NCI-H524 (cell line): ENCODE measurements at places on chromosomes 6 and 20.

GRCh38 chr6:85795945-85796344 lies 153.3 kb upstream of the SYNCRIP start:
- DNase-seq: peak; percentile 94

- peak; percentile 36 for DNase-seq
These were observed 42.9 kb downstream of the UQCC1 start for GRCh38 chr20:35368666-35369423.

DNA sequence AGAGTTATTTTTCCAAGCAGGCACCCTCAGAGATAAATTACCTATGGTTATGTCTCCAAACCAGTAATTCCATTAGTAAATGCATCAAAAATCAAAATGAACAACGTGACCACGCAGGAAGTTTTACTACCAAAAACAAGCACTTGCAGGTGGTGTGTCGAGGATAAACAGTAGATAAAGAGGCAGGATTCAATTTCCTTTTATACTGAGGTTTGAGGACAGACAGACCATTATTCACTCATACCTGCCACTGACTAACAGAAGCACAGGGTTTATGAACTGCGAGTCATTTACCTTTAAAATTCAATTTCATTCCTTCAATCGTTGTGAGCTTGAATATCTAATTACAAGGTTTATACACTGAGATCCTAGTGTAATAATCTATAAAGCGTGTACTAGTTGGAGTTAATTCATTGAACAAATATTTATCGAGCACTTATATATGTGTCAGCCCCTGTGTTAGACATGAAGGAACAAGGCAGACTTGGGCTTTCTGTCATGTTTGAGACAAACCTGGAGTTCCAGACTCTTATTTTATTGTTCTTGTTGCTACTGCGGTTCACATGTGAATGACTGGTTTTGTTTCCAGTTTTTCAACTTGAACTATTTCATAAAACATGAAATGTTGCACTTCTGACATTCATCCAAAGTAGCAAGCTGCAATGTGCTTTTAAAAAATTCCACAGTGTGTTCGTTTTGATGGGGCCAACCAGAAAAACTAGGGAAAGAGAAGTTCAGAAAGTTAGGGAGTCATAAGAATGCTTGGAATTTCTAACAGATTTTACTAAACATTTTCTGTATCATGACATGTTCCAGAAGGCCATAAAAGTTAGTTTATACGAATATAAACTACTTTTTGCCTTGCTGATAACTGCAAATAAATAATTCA lies 205.6 kb downstream of the UST start:
- DNase-seq: no peak

DNA sequence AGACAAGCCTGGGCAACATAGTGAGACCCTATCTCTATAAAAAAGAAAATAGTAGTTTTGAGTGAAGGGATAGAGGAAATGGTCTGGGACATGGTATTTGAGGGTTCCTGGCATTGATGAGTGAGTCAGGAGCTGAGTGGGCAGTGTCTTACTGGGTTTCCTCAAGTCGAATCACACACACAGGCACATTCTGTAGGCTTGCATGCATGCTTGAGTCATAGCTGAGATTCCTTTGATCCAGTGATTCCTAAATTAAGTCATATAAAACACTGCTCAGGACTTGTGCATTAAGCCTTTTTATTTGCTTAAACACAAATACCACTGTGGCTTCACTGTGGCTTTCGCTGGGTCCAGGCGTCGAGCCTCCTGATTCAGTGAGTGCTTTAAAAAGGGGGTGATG lies 71.8 kb upstream of the TMEM181 start:
- no peak for DNase-seq

DNA sequence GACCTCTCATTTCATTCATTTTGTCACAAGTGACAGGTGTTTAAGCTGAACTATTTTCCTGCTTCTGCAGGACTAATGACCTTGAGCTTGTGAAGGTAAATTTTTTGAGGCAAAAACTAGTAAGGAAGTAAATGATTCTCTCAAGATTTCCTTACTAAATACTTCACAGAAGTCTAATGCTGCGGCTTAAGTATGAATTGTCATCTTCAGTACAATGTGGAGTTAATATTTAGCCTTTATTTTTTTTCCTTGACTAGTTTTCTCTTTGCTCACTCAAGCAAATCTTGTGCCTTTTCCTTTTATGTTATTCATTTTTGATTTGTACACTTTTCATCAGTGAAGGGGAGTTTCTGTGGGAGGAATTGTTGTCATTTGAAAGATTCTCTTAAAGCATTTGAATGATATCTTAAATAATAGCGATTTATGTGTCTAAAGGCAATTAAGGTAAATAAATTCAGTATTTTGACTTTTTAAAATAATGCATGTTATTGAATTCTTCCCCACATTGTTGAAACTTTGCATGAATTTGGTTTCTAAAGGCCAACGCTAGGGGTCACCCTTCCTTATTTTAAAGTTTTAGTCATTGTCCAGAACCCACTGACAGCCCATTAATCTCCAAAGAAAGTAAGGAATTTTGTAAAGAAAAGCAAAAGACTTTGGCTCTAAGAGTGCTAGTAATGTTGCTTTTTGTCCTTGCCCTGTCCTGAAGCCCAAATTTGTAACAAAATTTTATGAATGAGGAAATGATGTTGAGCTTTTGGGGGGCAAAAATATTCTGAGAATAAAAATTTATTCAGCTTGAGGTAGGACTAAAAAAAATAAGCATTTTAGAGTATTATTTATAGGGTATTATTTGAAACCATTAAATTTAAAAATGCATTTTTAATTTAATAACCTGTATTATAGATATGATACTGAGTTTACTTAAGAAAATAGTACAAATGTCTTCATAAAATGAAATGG lies 157.4 kb upstream of the LAMA2 start:
- DNase-seq: peak; percentile 45

DNA sequence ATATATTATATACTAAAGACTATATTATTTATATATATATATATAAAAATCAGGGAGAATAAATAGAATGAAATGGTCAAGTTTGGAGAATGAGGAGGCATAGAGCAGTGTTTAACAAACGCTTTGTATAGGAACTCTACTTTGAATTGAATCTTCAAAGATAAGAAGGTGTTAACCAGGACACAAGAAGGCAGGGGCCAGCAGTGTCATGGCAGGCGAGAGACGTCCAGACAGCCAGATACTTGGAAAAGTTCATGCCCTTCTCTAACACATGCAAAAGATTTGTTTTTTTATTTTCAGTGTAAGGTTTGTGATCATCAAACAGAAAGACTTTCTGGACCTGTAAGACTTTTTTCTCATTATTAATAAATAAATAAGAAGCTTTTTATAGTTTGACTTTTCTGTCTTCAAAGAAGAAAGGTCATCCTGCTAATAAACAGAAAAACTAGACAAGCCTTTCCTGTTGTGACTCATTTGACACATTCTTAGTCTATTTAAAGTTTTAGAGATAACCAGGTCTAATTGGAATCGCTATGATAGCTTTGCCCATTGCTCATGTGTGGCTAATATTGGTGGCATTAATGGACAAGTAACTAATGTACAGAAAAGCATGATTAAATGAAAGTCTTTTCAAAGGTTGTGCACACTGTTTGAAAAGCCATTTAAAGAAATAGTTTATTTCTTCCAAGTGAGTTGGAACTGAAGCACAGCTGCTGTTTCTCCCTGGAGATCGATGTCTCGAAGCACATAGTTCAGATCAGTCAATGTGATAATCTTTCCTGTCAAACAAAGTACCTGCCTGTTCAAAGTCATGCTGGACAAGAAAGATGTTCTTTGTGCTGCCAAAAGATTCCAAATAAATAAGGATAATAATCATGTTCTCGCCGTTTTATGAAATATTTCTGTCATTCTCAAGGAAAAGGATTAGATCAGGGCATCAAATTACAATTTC lies 420.4 kb upstream of the OPRM1 start:
- DNase-seq: no peak

GRCh38 chr6:161137320-161137719 lies 136.5 kb downstream of the AGPAT4 start:
- DNase-seq: no peak

DNA sequence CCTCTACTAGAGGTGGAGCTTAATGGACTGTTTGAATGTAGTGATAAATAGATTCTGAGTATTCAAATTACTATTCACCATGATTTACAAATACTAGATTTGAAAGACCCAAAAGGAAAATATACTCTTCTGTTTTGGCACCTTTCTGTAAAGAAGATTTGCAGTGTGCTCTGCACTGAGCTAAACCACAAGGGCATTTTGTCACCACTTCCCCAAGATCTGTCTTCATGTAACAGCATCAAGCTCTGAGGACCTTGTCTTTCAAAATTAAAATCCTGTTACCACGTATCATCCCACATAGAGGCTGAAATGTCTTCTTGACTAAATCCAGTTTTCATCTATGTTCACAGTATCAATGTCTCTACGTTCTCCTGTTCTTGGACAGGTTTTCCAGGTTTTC lies 3.3 kb upstream of the PGK2 start:
- DNase-seq: no peak

- no peak for DNase-seq
These were observed 9.4 kb upstream of the GATA5 start for GRCh38 chr20:62485062-62485700.

DNA sequence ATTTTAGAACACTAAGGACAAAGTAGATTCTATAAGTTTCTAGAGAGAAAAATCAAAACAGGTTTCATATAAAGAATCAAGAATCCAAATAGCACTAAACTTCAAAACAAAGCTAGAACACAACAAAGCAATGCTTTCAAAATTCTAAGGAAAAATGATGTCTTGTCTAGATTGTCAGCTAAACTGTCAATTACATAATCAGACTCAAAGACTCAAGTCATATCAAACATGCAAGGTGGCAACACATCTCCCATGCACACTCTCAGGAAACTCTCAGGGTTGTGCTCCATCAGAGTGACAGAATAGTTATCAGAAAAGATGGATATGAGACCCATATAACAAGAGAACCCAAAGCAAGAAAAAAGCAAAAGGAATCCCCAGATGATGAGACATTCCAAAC lies 23.9 kb downstream of the HACE1 start:
- no peak for DNase-seq

GRCh38 chr6:29633534-29633905 lies 537 bp upstream of the GABBR1 start:
- peak; percentile 68 for DNase-seq

GRCh38 chr20:56350842-56351241 lies 7.9 kb upstream of the FAM210B start:
- DNase-seq: no peak

- DNase-seq: no peak
These were observed 105.0 kb downstream of the MRPL14 start for GRCh38 chr6:44022296-44022661.

- DNase-seq: no peak
These were observed 35.2 kb downstream of the XRN2 start for GRCh38 chr20:21338291-21338690.

DNA sequence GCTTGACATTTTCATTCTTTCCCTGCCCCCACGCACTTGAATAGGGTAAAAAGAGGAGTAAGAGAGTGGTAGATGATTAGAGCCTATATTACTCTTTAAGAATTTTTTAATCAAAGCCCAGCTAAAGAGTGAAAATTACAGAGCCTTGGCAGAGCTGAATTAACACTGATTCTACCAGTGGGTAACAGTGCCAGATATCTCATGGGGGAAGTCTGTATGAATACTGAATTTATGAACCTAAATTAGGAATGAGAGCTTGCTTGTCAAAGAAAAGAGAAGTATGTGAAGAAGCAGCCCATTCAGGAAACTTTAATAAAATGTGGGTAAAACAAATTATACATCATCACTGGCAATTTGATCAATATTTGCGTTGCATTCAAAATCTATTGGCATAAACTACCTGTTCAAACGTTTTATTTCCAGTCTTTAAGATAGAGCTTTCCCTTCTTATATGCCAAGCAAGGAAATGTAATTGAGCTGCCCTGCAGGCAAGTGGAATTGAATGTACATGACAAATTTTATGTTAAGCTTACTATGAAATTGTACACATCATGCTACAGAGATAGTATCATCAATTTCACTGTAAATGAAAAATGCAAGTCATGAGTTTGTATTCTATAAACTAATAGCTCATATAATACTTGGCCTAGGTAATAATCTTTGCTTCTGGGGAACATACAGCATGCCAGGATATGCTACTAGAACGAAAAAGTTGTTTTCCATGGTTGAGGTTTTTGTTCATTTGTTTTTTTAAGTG lies 14.5 kb downstream of the SOBP start:
- no peak for DNase-seq

DNA sequence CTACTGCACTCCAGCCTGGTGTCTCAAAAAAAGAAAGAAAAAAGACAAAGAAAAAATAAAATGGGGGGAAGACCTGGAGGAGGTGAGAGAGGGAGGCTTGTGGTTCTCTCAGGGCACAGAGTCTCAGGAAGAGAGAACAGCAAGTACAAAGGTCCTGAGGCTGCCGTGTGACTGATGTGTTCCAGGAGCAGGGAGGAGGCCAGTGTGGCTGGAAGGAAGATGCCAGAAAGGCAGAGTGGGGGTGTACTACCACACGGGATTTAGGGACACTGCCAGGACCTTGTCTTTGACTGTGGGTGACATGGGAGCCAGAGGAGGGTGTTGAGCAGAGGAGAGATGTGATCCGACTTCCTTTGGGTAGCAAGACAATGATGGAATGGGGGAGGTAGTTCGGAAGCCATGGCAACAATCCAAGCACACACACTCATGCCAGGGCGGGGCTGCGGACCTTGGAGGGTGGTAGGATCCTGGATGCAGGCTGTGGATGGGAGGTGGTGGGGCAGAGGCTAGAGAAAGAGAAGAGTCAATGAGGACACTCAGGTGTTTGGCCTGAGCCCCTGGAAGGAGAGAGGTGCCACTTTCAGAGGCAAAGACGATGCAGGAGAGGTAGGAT lies 136.4 kb upstream of the PTPN1 start:
- no peak for DNase-seq

DNA sequence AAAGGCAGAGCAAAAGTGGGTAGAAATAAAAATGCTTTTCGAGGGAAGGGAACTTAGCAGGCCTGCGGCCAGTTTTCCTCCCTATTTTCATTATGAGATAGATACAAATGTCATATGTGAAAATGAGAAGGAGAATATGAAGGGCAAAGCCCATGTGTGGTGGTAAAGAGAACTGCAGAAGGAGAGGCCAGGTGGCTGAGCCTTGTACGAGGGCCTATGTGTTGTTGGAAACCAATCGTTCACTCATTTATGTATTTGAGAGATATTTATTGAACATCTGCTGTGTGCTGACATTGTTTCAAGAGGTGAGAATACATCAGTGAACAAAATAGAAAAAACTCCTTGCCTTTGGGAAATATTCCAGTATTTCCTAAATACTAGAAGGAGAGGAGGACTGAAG lies 147.7 kb downstream of the SH3BGRL2 start:
- DNase-seq: peak; percentile 47

DNA sequence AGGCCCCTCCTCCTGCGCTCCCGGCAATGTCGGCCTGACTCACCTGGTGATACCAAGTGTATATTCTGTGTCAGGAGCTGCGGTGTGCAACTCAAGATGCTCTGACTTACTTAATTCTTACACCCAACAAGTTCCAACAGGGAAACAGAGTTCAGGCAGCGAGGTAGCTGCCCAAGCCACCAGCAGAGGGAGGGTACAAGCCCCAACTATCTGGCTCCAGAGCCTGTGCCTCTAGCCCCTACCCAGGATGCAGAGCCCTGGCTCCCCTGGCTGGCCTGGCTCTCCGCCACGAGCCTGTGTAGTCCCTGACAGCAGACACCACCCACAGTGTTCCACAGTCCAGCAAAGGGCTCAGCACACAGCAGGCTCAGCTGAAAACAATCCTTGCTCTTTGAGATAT lies 34.9 kb downstream of the C20orf203 start:
- no peak for DNase-seq

GRCh38 chr6:144161975-144162374 lies 11.7 kb downstream of the STX11 start:
- DNase-seq: no peak

- no peak for DNase-seq
These were observed 343.2 kb downstream of the FRK start for GRCh38 chr6:115717472-115717871.

GRCh38 chr6:72466971-72467566 lies 154.8 kb upstream of the KCNQ5 start:
- no peak for DNase-seq
